Lower lobe of right lung (tissue), 2 donors: ENCODE measurements at places on chromosomes 3 and 15. TPM values are rescaled to one million over a fixed set of nuclear protein-coding genes. Genes with fewer than 3 reads are reported as not detected.

Gene GOLGA6A
- total RNA-seq: not detected

Gene CCDC39
- total RNA-seq: 2.2 TPM

Gene LARP6
- total RNA-seq: 7.5 TPM

Gene LRTM1
- not detected for total RNA-seq

Gene TMEM207
- total RNA-seq: not detected

Gene CPA3
- total RNA-seq: 48.6 TPM

Gene RARRES1
- 65.8 TPM for total RNA-seq

Gene LMAN1L
- total RNA-seq: not detected

Gene TCAIM
- 33.5 TPM for total RNA-seq

Gene NOX5
- total RNA-seq: not detected

Gene BLM
- total RNA-seq: 2.0 TPM

Gene GLDN
- 34.5 TPM for total RNA-seq

DNA sequence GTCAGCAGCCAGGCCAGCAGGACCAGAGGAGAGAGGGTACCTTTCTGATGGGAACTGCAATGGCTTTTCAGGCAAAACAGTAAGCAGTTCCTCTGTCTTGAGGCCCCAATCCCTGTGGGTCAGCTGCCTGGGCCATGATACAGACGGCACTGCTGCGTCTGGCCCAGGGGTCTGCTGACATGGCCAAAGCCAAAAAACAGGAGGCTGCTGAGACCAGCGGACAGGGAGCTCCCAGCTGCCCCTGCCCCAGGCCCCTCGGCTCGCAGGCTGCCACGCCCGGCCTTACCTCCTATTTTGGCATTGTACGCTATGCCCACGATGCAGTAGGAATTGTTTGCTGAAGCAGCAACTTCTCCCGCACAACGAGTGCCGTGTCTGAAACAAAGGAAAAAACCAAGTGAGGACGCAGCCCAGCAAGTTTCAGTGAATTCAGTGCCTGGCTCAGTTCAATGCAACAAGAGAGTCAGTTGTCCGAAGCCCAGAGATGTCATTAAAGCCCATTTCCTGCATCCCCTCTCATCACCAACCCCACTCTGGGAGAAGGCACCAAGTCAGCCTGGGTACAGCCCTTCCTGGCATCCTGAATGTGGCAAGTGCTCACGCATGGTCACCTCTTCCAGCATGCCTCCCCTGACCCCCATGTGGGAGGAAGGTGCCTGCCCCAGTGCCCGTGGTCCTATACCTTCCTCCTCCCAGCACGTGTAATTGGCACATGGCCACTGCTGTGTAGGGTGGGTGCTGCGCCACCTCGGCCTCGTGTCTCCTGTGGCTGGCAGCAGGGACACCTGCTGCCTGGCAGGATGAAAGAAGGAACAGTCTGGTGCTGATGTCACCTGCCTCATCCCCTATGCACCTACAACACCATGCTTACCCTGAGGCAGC is 61.7 kb downstream of the PCSK6 start:
- H3K4me3 ChIP-seq: no peak overlapping the region
- H3K27me3 ChIP-seq: no peaks in the 10 kb centered on the region
- DNase-seq: no peak
- H3K36me3 ChIP-seq: no peaks in the 10 kb centered on the region

DNA sequence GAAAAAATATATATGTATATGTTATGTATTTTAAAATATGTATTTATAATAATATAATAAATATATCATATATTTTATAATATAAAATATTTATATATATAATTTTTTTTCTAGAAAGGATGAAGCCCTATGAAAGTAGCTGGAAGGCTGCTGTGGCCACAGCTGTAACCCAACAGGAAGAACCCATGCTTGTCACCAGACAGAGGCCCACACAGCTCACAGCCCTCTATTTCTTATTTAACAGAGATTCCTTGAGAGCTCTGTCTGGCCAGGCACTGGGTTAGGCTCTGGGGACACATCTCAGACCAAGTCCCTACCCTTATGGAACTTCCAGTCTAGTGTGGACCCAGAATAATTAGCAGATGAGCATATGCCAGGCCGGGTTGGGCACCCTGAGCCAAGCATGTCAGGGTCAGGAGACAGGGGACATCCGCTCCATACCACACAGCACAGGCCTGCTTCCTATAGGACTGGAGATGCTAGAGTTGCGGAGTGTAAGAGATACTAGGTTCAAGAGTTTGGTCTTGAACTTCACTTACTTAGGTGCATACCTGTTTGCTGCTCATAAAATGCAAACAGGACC is 20.5 kb downstream of the MGLL start:
- H3K27ac ChIP-seq: no peak overlapping the region
- H3K36me3 ChIP-seq: peaks cover 16% of the 10 kb centered on the region
- H3K4me1 ChIP-seq: peaks cover 21% of the 10 kb centered on the region
- DNase-seq: no peak
- no peaks in the 10 kb centered on the region for H3K27me3 ChIP-seq
- no peak overlapping the region for H3K4me3 ChIP-seq

DNA sequence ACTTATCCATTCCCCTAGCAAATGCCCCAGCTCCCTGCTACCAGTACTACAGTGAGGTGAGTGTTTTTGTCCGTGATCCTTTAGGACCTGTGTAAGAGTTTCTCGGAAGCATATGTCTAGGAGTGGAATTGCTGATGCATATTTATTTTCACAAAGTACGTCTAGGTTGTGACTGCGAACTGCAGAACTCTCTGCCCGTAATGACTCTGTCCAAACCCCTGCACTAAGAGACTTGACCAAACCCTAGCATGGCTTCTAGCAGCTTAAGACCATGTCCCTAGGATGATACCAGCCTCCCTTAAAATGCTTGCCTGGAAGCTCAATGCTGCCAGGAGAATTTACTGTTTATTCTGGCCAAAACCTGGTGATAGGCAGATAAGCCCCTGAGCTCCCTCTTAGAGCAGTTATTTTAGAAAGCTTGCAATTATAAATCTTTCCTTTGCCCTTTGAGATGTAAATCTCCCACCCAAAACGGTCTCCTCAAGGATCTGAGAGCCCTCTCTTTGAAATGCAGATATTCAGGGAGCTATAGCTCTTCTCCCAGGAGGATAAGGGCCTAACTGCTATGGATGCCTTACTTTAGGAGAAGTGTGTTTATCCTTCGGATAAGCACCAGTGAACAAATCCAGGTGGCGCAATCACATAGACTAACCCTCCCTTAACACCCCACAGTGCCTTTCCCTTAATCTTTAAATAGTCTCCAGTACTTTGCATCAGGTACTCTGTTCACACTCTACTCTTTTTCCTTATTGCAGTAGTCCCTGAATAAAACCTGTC is 14.7 kb upstream of the CA12 start:
- no peaks in the 10 kb centered on the region for H3K36me3 ChIP-seq
- no peak for DNase-seq
- no peak overlapping the region for H3K27ac ChIP-seq
- peaks cover 5% of the 10 kb centered on the region for H3K27me3 ChIP-seq
- no peak overlapping the region for H3K4me3 ChIP-seq
- peaks cover 10% of the 10 kb centered on the region for H3K4me1 ChIP-seq

DNA sequence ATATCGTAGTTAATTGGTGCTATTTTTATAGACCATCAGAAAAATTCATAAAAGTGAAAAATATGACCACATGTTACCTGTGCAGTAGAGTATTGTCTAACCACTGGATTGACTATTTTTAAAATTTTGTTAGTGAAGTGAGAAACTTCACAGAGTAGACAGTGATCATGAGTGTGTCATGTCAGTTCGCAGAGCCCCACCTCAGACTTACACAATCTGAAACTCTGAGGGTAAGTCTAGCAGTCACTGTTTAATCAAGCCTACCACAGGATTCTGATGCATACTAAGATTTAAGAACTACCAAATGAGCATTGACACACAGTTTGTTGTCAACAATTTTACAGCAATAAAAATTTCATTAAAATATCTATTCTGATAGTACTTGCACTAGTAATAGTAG is 552.9 kb upstream of the SUCLG2 start:
- no peak for DNase-seq
- H3K4me3 ChIP-seq: no peak overlapping the region
- no peaks in the 10 kb centered on the region for H3K27me3 ChIP-seq
- no peaks in the 10 kb centered on the region for H3K36me3 ChIP-seq
- no peaks in the 10 kb centered on the region for H3K4me1 ChIP-seq

- H3K36me3 ChIP-seq: no peaks in the 10 kb centered on the region
- no peak for DNase-seq
- peak overlapping the region; percentile 90 for H3K4me3 ChIP-seq
- no peak overlapping the region for H3K27ac ChIP-seq
- H3K4me1 ChIP-seq: peaks cover 28% of the 10 kb centered on the region
Measured at GRCh38 chr15:39784125-39784524, 1.5 kb upstream of the FSIP1 start.

DNA sequence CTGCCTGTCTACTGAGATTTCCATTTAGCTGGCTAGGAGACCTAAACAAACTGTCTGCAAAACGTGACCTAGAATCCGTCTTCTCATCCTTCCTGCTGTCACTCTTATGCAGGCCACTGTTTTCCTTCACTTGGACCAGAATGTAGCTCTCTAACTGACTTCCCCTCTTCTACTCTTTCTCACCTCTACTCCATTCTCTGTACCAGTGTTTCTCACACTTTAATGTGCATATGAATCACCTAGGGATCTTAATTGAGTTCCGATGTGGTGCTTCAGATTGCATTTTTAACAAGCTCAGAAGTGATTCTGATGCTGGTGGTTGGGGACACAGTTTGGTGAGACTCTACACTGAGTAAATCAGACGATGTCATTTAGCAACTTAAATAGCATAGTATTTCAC is 1.6 kb upstream of the GBE1 start:
- H3K4me3 ChIP-seq: no peak overlapping the region
- no peaks in the 10 kb centered on the region for H3K27me3 ChIP-seq
- no peak for DNase-seq
- H3K4me1 ChIP-seq: peaks cover 30% of the 10 kb centered on the region

GRCh38 chr15:74799856-74800558 is 12.6 kb upstream of the LMAN1L start:
- no peak overlapping the region for H3K4me3 ChIP-seq
- peaks cover 22% of the 10 kb centered on the region for H3K4me1 ChIP-seq
- peaks cover 68% of the 10 kb centered on the region for H3K36me3 ChIP-seq
- H3K27ac ChIP-seq: peak overlapping the region; percentile 64

DNA sequence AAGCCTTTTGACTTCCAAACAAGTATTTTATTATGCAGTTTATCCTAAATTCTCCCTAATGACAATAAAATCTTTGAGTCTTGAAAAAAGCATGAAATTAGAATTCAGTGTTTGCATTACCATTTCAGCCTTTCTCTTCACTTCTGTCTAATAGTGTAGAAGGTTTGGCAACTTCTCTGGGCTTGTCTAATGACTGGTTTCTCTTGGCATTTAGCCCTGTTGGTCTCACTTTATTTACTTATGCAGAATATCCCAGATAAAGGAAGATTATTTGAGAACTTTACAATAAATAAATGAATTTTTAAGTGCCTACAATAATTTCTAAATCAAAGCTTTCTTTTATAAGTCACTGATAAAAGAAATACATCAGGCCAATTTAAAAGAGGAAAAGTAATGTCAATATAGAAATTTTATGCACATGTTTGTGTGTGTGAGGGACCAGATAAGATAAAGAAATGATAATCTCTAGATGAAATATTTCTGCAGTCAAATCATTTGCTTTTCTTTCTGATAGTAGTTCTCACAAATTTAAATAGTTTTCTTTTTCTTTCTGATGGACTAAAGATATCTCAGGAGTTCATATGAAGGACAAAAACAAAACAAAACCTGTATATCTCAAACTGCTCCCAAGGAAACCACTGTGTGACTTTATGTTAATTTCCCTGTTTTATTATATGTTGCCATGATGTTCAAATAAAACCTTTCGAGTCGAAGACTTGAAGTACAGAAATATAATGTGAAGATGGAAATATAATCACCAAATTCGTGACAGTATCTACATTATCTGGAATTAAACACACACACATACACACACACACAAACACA is 533.1 kb upstream of the CBLB start:
- DNase-seq: no peak
- no peak overlapping the region for H3K27ac ChIP-seq
- no peak overlapping the region for H3K4me3 ChIP-seq
- H3K4me1 ChIP-seq: no peaks in the 10 kb centered on the region
- no peaks in the 10 kb centered on the region for H3K36me3 ChIP-seq
- H3K27me3 ChIP-seq: no peaks in the 10 kb centered on the region

DNA sequence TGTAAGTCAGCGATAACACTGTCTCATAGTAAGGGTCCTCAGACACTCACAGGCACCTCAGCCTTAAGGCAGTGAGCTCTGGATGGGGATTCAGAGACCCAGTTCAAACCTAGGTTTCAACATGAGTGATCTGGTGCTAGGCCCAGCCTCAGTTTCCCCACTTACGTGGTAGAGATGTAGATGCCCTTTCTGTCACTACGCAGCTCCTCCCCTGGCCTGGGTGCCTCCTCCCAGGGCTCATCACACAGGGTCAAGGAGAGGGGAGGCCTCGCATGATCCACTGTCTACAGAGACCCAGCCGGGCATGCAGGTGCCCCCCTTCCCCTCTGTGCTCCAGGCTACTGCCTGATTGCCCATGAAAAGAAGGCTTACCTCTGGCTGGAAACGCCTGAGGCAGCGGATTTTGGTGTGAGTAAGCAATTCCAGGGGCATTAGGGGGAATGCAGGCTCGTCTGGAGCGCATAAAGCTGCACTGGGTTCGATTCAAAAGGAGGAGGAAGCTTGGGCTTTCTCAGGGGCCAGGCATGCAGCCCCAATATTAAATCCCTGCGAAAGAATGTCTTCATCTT is 69.8 kb upstream of the ANKRD34C start:
- peaks cover 42% of the 10 kb centered on the region for H3K27me3 ChIP-seq
- DNase-seq: no peak
- H3K4me1 ChIP-seq: no peaks in the 10 kb centered on the region
- no peak overlapping the region for H3K4me3 ChIP-seq
- no peaks in the 10 kb centered on the region for H3K36me3 ChIP-seq

- no peak overlapping the region for H3K27ac ChIP-seq
- no peak overlapping the region for H3K4me3 ChIP-seq
- H3K4me1 ChIP-seq: peaks cover 34% of the 10 kb centered on the region
- no peak for DNase-seq
Measured at GRCh38 chr15:67180514-67181191, 73.8 kb downstream of the AAGAB start.

- DNase-seq: no peak
- no peaks in the 10 kb centered on the region for H3K4me1 ChIP-seq
- no peak overlapping the region for H3K4me3 ChIP-seq
Measured at GRCh38 chr15:33894193-33894592, 74.1 kb upstream of the CHRM5 start.

GRCh38 chr3:28376424-28376823 is 27.8 kb upstream of the AZI2 start:
- H3K27ac ChIP-seq: no peak overlapping the region
- no peak overlapping the region for H3K4me3 ChIP-seq
- no peaks in the 10 kb centered on the region for H3K36me3 ChIP-seq

GRCh38 chr15:33461671-33462070 is 150.9 kb downstream of the RYR3 start:
- no peaks in the 10 kb centered on the region for H3K27me3 ChIP-seq
- DNase-seq: no peak
- H3K36me3 ChIP-seq: no peaks in the 10 kb centered on the region
- H3K4me1 ChIP-seq: no peaks in the 10 kb centered on the region

- no peaks in the 10 kb centered on the region for H3K4me1 ChIP-seq
- DNase-seq: no peak
- no peaks in the 10 kb centered on the region for H3K36me3 ChIP-seq
- no peaks in the 10 kb centered on the region for H3K27me3 ChIP-seq
- H3K27ac ChIP-seq: no peak overlapping the region
Measured at GRCh38 chr3:65625305-65625704, 413.4 kb downstream of the MAGI1 start.
